ENCODE measurements at places on chromosomes 6 and 20. TPM values are rescaled to one million over a fixed set of nuclear protein-coding genes. Genes with fewer than 3 reads are reported as not detected.

Gene PAK1IP1
- 13.1 TPM for total RNA-seq

Gene KCNG1
- total RNA-seq: 1.3 TPM

Gene MAFB
- total RNA-seq: 19.5 TPM

Gene SNRNP48
- 26.4 TPM for total RNA-seq

- DNase-seq: peak; percentile 45
These were observed 129.4 kb upstream of the RIN2 start for GRCh38 chr20:19628570-19629134.

DNA sequence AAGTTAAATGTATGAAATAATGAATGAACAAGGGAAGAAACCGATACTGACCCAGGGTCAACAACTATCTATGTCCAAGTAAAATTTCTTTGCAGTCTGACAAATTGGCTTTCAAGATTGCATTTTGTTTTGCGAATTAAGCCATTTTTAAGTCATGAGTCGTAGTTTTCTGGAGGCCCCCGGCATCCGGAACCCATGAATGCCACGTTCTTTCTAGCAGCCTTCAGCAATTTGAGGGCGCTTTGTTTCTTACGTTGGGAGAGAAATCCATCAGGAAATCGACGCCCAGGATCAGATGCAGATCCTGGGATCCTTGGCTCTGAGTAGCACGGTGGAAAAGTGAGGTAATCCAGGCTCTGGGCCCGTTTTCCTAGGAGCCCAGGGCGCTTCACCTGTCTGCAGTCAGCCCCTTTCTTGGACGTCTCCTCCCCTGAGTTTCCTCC is 309 bp upstream of the ABRACL start:
- no peak for DNase-seq

DNA sequence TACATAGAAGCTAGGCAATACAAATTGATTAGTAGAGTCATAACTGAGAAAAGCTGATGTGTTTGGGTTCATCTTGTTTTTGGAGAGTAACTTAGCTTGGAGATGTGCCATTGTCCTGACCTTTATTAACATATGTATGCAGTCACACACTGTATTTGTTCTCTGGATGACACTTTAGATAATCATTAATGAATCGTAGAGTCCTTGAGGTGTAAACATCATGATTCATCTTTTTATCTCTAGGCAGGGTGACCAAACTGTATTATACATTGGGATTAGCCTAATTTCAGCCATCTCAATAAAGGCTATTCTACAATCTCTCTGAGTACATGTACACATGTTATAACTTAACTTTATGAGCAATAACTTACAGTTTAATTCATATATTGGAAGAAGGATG is 3.6 kb upstream of the MTCL3 start:
- no peak for DNase-seq

- DNase-seq: no peak
These were observed 28.2 kb upstream of the PAX1 start for GRCh38 chr20:21677261-21677660.

GRCh38 chr6:129648819-129649491 is 61.0 kb downstream of the ARHGAP18 start:
- no peak for DNase-seq

GRCh38 chr6:26322645-26323482 is 42.1 kb upstream of the BTN3A2 start:
- peak; percentile 94 for DNase-seq

GRCh38 chr6:90586546-90586835 is 381 bp downstream of the MAP3K7 start:
- DNase-seq: no peak

- DNase-seq: no peak
These were observed 171.1 kb downstream of the PREX1 start for GRCh38 chr20:48656661-48657211.

- no peak for DNase-seq
These were observed 44.5 kb upstream of the PHACTR3 start for GRCh38 chr20:59559863-59560262.

GRCh38 chr6:127266892-127267645 is 405 bp downstream of the RNF146 start:
- peak; percentile 82 for DNase-seq

GRCh38 chr6:170153436-170154319 is 137.2 kb downstream of the DLL1 start:
- DNase-seq: no peak

DNA sequence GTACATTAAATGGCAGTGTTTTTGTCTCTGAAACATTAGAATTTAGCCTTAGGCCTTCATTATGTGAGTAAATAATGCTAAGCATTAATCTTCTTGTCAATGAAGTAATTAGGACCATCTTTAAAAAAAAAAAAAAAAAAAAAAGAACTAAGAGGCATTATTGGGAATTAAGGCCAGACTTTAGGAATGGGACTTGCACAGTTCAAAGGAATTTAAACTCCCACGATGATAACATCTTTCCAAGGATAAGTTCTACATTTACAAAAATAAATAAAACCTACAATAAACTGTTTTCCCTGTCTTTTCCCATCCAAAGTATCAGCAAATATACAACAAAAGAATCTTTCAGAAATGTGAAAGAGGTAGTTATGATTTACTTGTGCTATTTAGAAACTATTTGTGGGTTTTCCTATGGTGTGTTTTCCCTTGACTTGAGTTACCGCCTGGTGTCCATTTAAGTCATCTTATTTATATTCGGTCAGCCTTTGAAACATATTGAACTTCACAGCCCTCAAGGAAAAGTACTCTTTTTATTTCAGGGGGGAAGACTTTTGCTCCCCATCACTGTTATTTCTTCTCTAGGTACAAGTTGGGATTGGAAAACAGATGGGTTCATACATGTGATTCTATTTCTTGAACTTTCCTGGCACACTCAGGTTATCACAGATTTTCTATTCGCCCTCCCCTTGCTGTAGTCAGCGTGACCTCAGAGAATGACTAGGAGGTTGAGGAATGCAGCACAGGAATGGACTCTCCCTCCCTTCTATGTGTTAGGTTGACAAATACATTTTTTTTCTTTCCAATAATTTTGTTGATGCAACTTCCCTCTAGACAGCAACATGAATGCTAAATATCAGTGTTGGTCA is 13.6 kb downstream of the STMND1 start:
- no peak for DNase-seq

GRCh38 chr6:16179970-16180431 is 51.1 kb downstream of the MYLIP start:
- DNase-seq: no peak

GRCh38 chr20:51739722-51740249 is 28.4 kb downstream of the ATP9A start:
- no peak for DNase-seq

Data from tongue (tissue), 3 donors.